Fibroblast of the conjunctiva (primary cell): ENCODE measurements at places on chromosomes 6 and 20.

- DNase-seq = no peak
Measured at GRCh38 chr20:22663528-22664025, 79.2 kb upstream of the FOXA2 start.

DNA sequence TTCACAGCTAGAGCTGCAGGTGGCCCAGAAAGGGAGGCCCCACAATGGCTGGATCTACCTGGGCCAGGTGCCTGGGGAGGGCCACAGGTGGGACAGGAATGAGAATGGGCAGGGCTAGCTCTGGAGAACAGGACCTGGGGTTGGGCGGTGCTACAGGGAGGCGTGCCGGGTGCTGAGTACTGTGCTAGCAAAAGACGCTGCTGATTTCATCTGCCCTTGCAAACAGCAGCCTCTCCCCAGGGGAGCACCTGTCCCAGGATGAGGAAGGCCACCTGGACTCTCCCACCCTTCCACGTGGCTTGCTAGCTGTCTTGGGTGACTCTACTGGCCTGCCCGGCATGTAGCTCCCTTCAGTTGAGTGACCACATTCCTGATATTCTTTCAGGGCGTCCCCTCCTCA lies 6.6 kb upstream of the YTHDF1 start:
- DNase-seq = no peak

GRCh38 chr20:19786311-19786710 lies 28.3 kb downstream of the RIN2 start:
- peak; percentile 70 for DNase-seq

DNA sequence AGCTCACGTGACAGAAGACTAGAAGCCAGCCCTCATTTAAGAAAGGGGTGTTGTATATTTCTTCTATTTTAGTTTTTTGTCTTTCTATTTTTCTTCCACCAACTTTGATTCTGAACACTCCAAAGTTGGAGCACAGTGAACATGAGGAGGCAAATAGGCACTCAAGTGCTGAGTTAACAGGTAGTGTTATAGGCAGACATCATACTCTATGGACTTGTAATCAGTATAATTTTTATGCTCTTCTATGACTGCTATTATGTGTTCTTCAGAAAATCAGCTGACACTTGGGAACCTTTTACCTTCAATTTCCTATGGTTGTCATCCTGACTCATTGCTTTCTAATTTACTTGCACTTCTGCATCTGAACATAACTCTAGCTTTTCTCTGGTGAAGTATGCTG lies 396.3 kb upstream of the EYS start:
- no peak for DNase-seq

DNA sequence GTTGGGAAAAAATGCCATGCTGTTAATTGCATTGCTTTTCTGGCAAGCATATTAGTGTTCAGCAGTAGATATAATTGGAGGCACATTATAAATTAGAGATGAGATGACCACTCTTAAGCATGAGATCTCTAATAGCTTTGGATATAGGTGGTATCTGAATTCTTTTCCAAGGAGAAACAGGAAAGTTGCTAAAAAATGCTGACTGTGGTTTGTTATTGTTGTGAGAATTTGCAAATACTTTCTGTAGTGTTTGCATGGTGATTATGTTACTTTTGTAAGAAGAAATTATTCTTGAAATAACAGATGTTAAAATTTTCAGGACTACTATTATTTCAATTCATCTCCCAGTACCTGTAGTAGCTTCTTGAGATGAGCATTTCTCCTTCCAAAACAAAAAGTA lies 225.2 kb downstream of the TBC1D7 start:
- no peak for DNase-seq

DNA sequence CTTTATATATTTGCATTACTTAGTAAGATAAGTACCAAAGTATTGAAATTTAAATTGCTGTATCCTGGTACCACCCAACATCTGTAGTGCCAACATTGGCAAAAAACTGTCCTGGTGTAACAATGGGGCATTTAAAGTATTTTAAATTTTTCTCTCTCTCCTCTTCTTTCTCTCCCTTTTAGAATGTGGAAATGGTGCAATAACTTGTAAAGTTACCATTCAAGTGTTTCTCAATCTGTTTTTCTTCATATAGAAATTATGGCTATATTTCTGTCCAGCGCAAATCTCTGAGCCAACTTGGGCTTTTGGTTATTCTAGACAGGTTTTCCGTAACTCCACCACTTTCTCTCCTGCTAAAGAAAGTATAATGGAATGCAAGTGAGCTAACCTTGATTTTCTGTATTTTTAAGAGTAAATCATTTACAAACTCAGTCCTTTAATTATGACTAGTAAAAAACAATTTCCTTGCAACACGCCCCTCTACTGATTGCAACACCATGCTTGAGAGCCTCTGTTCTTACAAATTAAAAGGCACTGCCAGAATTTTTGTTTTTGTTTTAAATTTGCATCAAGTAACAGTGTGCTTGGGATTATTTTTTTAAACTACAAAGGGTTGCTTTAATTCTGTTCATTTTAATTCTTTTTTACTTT lies 324.2 kb upstream of the CITED2 start:
- DNase-seq = peak; percentile 43

- no peak for DNase-seq
Measured at GRCh38 chr6:123849406-123849805, 45.7 kb downstream of the NKAIN2 start.

- DNase-seq = peak; percentile 88
Measured at GRCh38 chr6:31058128-31058894, 48.0 kb downstream of the MUC22 start.

GRCh38 chr6:13531956-13532355 lies 42.4 kb upstream of the SIRT5 start:
- no peak for DNase-seq

GRCh38 chr20:14951105-14951504 lies 613.7 kb upstream of the FLRT3 start:
- DNase-seq = no peak

DNA sequence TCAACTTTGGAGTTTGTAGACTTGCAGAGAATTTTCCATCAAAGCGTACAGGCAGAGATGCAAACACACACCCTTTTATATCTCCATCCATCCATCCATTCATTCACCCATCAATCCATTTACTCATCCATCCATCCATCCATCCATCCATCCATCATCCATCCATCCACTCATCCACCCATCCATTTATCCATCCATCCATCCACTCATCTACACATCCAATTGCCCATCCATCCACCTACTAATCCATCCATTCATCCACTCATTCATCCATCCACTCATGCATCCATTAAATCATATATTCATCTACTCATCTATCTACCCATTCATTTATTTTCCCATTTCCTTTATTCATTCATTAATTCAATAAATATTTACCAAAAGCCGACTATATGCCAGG lies 52.1 kb downstream of the KCNB1 start:
- no peak for DNase-seq

DNA sequence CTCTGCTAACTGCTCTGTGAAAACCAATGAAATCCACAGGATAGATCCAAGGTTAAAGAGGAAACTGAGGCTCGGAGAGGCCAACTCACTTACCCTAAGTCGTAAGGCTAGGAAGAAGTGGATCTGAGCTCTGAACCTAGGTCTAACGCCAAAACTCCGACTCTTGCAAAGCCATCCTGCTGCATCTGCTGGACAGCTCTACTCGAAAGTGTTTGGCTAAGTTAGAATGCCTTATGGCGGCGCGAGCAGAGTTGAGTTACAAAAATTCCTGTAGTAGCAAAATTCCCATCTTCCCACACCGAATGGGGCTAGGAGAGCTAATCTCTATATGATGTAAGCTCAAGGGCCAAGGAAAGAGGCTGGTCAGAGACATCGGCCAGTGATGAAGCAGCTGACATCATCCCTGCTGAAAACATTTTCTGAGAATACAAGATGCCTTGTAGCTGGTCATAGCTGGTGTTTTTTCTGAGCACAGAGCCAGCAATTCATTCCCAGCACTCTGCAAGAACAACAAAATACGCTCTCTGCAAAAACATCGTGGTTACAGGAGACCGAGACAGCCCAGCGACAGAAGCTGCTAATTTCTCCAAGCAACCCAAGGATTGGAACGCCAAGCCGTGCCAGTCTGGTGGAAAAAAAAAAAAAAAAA lies 1.8 kb downstream of the SPATA2 start:
- no peak for DNase-seq

DNA sequence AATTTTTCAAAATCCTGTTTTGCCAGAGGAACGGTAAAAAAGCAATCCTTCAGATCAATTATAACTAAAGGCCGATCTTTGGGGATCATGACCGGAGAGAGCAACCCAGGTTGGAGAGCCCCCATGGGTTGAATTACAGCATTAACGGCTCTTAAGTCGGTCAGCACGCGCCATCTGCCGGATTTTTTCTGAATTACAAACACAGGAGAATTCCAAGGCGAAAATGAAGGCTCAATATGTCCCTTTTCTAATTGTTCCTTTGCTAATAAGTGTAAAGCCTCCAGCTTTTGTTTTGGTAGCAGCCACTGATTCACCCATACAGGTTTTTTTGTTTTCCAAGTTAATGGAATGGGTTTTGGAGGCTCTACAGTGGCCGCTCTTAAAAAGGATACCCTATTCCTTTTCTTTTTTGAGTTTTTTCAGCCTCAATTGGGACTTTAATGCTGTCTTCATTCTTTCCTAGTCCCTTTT lies 16.9 kb upstream of the PTCRA start:
- DNase-seq = peak; percentile 62

GRCh38 chr6:27810768-27811450 lies 101.3 kb downstream of the OR2B2 start:
- no peak for DNase-seq

DNA sequence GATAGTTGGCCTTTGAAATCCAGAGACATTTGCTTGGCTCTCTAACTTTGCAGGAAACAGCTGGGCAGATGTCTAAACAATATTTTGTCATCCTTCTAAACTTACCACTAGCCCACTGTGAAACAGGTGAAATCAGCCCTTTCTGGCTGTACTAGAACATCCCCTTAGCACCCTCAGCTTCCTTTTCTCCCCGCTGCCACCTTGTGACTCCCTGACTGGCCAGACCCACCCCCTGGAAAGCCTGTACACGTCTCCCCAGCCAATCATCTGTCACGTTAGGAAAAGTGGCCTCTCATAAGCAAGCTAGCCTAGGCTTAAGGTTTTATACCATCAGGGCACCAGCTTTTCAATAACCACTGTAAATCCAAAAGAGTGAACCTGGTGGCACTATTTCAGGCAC lies 88.6 kb upstream of the E2F3 start:
- DNase-seq = no peak

GRCh38 chr6:25883991-25884390 lies 9.9 kb upstream of the SLC17A3 start:
- peak; percentile 94 for DNase-seq

GRCh38 chr6:110557199-110557598 lies 80.8 kb upstream of the SLC22A16 start:
- no peak for DNase-seq

DNA sequence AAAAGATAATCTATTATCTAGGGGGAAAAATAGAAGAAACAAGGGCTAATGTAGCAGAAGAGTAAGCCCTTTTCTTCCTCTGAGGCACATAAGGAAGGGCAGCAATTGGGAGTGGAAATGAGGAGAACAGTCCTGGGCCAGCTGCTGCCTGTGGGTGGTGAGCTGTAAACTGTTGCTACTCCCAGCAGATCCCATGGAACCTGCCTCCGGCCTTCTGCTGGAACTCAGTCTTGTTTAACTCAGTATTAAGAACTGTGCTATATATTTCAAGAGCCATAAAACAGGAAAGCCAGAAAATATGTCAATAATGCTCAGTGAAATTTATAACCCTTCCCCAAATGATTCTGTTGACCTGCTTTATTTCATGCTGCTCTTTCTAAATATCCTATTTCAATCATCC lies 464.2 kb downstream of the COL12A1 start:
- no peak for DNase-seq

DNA sequence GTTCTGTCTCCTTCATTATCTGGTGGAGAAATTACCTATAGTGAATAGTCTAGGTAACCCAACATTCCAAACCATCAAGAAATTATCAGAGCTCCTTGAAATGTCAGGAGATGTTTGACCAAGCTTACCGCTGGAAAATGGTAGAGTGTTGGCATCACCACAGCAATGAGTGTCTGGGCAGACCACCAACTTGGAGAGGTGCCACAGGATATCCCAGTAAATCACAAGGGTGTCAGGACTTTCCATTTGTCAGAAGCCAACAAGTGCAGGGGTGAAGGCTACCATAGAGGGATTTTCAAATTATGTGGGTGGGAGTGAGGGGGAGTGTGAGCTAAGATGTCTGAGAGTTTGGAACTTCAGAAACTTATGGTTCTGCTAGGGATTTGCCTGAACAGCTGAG lies 73.2 kb downstream of the VGLL2 start:
- DNase-seq = no peak

GRCh38 chr20:15834857-15835256 lies 738.4 kb downstream of the KIF16B start:
- DNase-seq = no peak

GRCh38 chr6:28696682-28697081 lies 171.0 kb downstream of the GPX5 start:
- no peak for DNase-seq

GRCh38 chr6:138456401-138456790 lies 42.9 kb downstream of the NHSL1 start:
- DNase-seq = no peak

GRCh38 chr6:113495521-113495920 lies 361.6 kb upstream of the MARCKS start:
- no peak for DNase-seq

DNA sequence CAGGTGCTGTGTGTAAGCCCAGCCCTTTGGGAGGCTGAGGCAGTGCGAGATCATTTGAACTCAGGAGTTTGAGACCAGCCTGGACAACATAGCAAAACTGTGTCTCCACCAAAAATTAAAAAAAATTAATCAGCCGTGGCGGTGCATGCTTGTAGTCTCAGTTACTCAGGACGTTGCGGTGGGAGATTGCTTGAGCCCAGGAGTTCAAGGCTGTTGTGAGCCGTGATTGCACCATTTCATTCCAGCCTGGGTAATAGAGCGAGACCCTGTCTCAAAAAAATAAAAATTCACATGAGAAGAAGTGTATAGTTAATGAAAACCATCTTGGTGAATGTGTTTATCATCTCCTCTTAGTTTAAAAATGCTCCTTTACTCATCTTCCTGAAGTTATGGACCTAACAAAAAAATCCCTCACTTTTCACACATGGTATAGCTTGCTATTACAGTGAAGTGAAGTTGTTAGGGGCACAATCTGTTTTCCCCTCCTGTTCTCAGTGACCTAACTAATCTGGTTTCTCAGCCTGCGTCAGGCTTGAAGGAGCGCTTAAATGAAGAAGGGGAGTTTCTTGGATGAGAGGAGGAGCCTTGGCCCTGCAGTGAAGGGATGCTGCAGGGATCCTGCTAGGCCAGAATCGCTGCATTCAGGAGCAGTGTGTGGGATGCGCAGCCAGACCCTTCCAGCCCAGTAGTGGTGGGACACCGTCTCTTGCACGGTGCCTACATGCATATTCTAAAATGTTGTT lies 45.3 kb downstream of the JARID2 start:
- no peak for DNase-seq
